ENCODE measurements at places on chromosomes 5 and 9. TPM values are rescaled to one million over a fixed set of nuclear protein-coding genes. Genes with fewer than 3 reads are reported as not detected.

The HTR4 gene
- total RNA-seq = not detected

The POU5F2 gene
- total RNA-seq = 2.0 TPM

The ROPN1L gene
- 0.40 TPM for total RNA-seq

The SOX30 gene
- total RNA-seq = 0.09 TPM

The STPG3 gene
- not detected for total RNA-seq

GRCh38 chr9:116753389-116753788 lies 66.3 kb downstream of the TRIM32 start:
- H3K27me3 ChIP-seq = peaks cover 8% of the 10 kb centered on the region
- H3K27ac ChIP-seq = no peak overlapping the region
- no peak for DNase-seq
- no peak overlapping the region for H3K4me3 ChIP-seq

DNA sequence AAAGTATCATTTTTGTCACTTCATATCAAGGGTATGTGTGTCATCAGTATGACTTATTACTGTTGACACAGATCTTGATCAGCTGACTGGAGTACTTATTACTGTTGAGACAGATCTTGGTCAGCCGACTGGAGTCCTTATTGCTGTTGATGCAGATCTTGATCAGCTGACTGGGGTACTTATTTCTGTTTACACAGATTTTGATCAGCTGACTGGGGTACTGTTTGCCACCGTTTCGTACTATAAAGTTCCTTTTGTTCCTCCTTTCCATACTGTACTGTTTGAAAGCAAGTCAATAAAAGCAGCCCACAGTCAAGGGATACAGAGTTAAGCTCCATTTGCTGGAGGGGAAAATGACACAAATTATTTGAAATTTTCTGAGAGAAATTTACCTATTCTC lies 347.3 kb downstream of the CDH12 start:
- H3K4me1 ChIP-seq = no peaks in the 10 kb centered on the region
- no peak overlapping the region for H3K27ac ChIP-seq
- H3K27me3 ChIP-seq = no peaks in the 10 kb centered on the region
- DNase-seq = no peak
- H3K36me3 ChIP-seq = no peaks in the 10 kb centered on the region

GRCh38 chr9:126934441-126934840 lies 19.9 kb downstream of the RALGPS1 start:
- H3K27me3 ChIP-seq = no peaks in the 10 kb centered on the region
- H3K4me3 ChIP-seq = no peak overlapping the region
- no peak for DNase-seq
- peaks cover 3% of the 10 kb centered on the region for H3K4me1 ChIP-seq
- no peaks in the 10 kb centered on the region for H3K36me3 ChIP-seq
- H3K27ac ChIP-seq = no peak overlapping the region

GRCh38 chr9:114094971-114095370 lies 4.1 kb downstream of the KIF12 start:
- H3K4me3 ChIP-seq = no peak overlapping the region
- H3K36me3 ChIP-seq = peaks cover 27% of the 10 kb centered on the region
- DNase-seq = no peak
- no peaks in the 10 kb centered on the region for H3K27me3 ChIP-seq
- H3K27ac ChIP-seq = no peak overlapping the region

DNA sequence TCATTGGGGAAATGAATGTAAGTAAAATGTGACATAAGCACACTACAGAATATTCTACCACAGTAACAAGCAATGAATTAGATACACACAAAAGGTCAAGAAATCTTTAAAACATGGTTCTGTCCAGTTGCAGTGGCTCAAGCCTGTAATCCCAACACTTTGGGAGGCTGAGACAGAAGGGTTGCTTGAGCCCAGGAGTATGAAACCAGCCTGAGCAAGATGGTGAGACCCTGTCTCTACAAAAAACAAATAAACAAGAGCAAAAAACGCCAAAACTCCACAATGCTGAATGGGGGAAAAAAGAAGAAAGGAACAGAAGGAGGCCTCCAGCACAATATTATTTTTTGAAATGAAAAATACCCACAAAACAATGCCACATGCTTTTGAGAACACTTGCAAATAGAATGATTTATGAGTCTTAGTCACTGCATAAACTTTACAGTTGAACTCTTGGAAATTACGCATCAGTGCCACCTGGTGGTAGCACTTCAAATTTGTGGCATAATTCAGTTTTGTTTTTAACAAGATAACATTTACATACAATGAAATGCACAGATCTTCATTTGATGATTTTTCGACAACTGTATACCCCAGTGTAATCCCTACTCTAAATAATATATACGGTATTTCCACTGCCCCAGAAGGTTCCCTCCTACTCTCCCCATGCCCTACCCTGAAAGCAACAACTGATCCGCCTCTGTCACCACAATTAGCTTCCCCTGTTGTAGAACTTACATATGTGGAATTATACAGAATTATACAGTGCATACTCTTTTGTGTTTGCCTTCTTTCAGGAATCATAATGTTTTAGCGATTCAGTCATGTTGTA lies 14.4 kb upstream of the SPINK4 start:
- no peak overlapping the region for H3K4me3 ChIP-seq
- H3K36me3 ChIP-seq = peaks cover 5% of the 10 kb centered on the region
- no peaks in the 10 kb centered on the region for H3K27me3 ChIP-seq
- peak; percentile 70 for DNase-seq
- peaks cover 22% of the 10 kb centered on the region for H3K4me1 ChIP-seq
- no peak overlapping the region for H3K27ac ChIP-seq

- H3K36me3 ChIP-seq = peaks cover 6% of the 10 kb centered on the region
- H3K4me3 ChIP-seq = no peak overlapping the region
- H3K4me1 ChIP-seq = peaks cover 43% of the 10 kb centered on the region
- DNase-seq = no peak
- H3K27ac ChIP-seq = peak overlapping the region; percentile 5
These were observed 26.9 kb downstream of the GOLPH3 start for GRCh38 chr5:32147236-32147635.

- no peak overlapping the region for H3K27ac ChIP-seq
- no peaks in the 10 kb centered on the region for H3K27me3 ChIP-seq
- DNase-seq = no peak
- no peaks in the 10 kb centered on the region for H3K4me1 ChIP-seq
- no peak overlapping the region for H3K4me3 ChIP-seq
These were observed 551.5 kb upstream of the TLE4 start for GRCh38 chr9:79020276-79020675.

- H3K4me3 ChIP-seq = no peak overlapping the region
- peaks cover 8% of the 10 kb centered on the region for H3K4me1 ChIP-seq
- no peak for DNase-seq
- no peaks in the 10 kb centered on the region for H3K36me3 ChIP-seq
These were observed 173.0 kb downstream of the HINT1 start for GRCh38 chr5:130992095-130992494.

DNA sequence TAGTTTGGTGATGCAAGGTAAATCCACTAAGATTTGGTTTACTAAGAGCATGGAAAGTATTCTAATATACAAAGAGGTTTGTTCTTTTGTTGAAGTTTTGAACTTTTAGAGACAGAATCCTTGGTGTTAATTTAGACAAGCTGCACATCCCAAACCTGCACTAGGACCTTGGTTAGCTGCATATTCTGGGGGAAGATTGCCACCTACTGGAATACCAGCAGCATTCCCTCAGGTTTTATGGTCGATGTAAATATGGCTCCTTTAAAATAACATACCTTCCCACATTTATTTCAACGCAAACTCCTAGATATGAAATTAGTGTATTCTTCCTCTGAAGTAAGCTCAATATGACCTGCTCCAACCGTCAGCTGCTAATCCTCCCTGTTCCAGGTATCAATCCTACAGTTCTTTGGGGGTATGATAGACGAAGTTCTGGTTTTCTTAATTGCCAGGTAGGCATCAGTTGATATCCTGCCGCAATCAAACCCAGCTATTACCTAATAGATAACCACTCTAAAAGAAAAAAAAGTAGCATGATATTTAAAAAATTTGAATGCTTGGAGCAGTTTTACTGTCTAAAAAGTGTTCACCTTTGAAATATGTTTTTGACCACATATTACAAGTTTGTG lies 624.1 kb downstream of the ISL1 start:
- peak; percentile 54 for DNase-seq
- peak overlapping the region; percentile 43 for H3K4me3 ChIP-seq
- no peaks in the 10 kb centered on the region for H3K27me3 ChIP-seq
- H3K27ac ChIP-seq = no peak overlapping the region
- H3K36me3 ChIP-seq = no peaks in the 10 kb centered on the region

GRCh38 chr5:41843456-41844370 lies 26.5 kb downstream of the OXCT1 start:
- DNase-seq = peak; percentile 59
- no peak overlapping the region for H3K27ac ChIP-seq
- no peak overlapping the region for H3K4me3 ChIP-seq
- H3K36me3 ChIP-seq = no peaks in the 10 kb centered on the region
- peaks cover 13% of the 10 kb centered on the region for H3K4me1 ChIP-seq

DNA sequence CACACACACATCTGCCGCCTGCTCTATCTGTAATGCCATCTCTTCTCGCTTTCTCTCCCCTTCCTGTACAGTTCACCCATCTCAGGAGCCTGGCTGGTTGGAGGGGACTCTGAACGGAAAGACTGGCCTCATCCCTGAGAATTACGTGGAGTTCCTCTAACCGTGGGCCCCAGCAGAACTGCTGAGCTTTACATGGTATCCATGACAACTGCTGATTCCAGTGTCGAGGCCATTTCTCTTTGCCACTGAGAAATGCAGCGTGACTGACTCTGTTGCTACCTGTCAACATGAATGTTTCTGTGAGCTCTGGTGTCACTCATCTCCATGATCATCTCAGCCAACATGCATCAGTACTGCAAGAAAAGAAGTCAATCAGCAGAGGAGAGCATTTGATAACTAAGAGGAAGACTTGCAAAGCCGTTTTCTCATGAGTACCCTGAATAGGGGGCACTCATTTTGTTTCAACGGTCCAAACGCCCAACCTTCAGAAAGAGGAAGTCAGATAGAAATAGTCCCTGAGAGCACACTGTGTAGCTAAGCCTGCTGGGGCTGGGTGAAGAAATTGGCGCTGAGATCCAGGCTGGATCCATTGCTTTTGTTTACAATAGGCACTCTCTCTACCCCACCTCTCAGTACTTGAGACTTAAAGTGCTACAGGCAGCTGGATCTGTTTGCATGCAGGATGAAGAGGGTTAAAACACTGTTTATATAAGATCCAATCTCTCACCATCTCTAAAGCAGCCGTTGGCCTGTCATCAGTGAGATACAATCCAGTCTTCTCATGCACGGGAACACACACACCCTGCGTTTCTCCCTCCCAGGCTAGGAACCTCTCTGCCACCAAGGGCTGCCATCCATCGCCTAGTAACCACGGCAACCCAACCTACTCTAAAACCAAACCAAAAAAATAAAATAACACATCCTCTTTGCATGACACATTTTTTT lies 180.9 kb downstream of the NR3C1 start:
- no peak overlapping the region for H3K27ac ChIP-seq
- peaks cover 13% of the 10 kb centered on the region for H3K36me3 ChIP-seq
- no peak for DNase-seq

GRCh38 chr5:74352256-74352655 lies 288.3 kb downstream of the ENC1 start:
- DNase-seq = no peak
- no peaks in the 10 kb centered on the region for H3K36me3 ChIP-seq
- no peak overlapping the region for H3K4me3 ChIP-seq
- peaks cover 23% of the 10 kb centered on the region for H3K4me1 ChIP-seq

GRCh38 chr9:96163161-96163560 lies 138.8 kb downstream of the HSD17B3 start:
- H3K27me3 ChIP-seq = peaks cover 45% of the 10 kb centered on the region
- no peak overlapping the region for H3K27ac ChIP-seq
- H3K4me1 ChIP-seq = no peaks in the 10 kb centered on the region
- no peak for DNase-seq

GRCh38 chr5:171975262-171975876 lies 31.1 kb downstream of the FBXW11 start:
- no peak for DNase-seq
- H3K36me3 ChIP-seq = peaks cover 4% of the 10 kb centered on the region
- H3K4me1 ChIP-seq = peaks cover 33% of the 10 kb centered on the region
- no peak overlapping the region for H3K4me3 ChIP-seq

- no peak overlapping the region for H3K4me3 ChIP-seq
- H3K36me3 ChIP-seq = peaks cover 11% of the 10 kb centered on the region
- H3K27me3 ChIP-seq = peaks cover 40% of the 10 kb centered on the region
- no peak for DNase-seq
- peaks cover 29% of the 10 kb centered on the region for H3K4me1 ChIP-seq
These were observed 49.1 kb upstream of the EXOC3 start for GRCh38 chr5:393846-394275.

DNA sequence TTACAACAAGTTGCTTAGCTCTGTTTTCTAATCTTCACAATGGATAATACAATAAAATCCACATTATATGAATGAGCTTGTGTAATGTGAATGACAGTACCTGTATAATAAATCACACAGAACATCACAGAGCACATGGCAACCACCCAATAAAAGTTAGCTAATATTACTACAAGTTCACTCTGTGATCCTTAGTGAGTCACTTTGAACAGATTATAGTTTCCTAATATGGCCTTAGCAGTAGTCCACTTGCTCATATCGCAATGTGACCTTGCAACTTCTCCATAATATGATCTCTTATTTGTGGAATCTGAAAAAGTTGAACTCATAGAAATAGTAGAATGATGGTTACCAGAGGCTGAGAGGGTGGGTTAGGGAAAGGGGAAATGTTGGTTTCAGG lies 361.3 kb downstream of the PTPRD start:
- DNase-seq = no peak
- no peaks in the 10 kb centered on the region for H3K27me3 ChIP-seq
- no peak overlapping the region for H3K27ac ChIP-seq
- no peaks in the 10 kb centered on the region for H3K36me3 ChIP-seq
- H3K4me1 ChIP-seq = no peaks in the 10 kb centered on the region

DNA sequence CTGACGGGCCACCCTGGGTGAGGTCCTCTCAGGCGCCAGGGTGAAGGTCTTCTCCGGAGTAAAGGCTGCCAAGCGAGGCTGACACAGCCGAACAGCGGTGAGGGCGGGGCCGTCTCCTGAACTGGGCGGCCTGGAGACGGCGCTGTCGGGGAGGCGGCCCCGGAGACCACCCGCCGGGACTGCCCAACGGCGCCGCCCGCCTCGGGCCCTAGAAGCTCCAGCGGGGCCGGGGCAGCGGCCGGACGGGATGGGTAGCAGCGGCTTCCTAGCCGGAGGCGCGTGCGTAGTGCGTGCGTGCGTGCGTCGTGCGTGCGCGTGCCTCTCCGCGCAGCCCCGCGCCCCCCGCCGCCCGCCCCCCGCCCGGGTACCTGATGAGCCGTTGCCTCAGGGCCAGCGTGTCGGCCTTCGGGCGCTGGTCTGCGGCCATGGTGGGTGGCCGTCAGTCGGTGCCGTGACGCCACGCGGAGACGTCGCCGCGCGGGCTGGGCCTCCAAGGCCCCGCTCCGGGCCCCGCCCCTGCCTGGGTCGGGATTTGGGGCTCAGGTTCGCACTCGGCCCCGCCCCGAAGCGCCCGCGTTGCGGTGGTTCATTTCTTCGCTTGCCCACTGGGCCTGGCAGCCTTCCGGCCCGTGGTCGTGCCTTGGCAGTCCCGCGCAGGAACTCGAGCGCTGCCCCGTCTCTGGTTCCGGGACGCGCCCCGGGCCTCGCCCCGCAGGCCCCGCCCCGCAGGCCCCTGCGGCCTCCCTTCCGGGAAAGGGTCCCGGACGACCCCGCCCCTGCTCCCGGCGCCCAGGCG lies at the start of gene PHYKPL:
Gene PHYKPL, minus strand, starts transcription at position 679 of the 796 bp plus-strand sequence. Its CDS starts 252 bp downstream, at position 427.
- peak within 1 kb of the TSS; percentile 84 for H3K4me3 ChIP-seq
- peak within 1 kb of the TSS; percentile 90 for H3K27ac ChIP-seq
- DNase-seq = peak; percentile 79
- H3K27me3 ChIP-seq = no peaks in the 10 kb centered on the region
- peaks cover 59% of the 10 kb centered on the region for H3K36me3 ChIP-seq
- peaks cover 27% of the 10 kb centered on the region for H3K4me1 ChIP-seq

Data from Calu3 (cell line).